ENCODE measurements at places on chromosomes 6 and 20.
A peak's percentile ranks its signal among the peaks of the same experiment; 100 is the strongest.

- no peak for DNase-seq
- H3K27ac ChIP-seq, result no peak overlapping the region
- H3K4me1 ChIP-seq, result no peaks in the 10 kb centered on the region
- no peaks in the 10 kb centered on the region for H3K36me3 ChIP-seq
Measured at GRCh38 chr20:22001886-22002285, 296.4 kb downstream of the PAX1 start.

- H3K4me1 ChIP-seq, result no peaks in the 10 kb centered on the region
- no peak overlapping the region for H3K4me3 ChIP-seq
- no peaks in the 10 kb centered on the region for H3K27me3 ChIP-seq
- H3K27ac ChIP-seq, result no peak overlapping the region
Measured at GRCh38 chr6:154894902-154895301, 100.2 kb upstream of the TIAM2 start.

GRCh38 chr6:90611543-90612312, 24.9 kb upstream of the MAP3K7 start:
- H3K27ac ChIP-seq, result no peak overlapping the region
- no peaks in the 10 kb centered on the region for H3K36me3 ChIP-seq
- peak overlapping the region; percentile 69 for H3K4me3 ChIP-seq
- H3K4me1 ChIP-seq, result no peaks in the 10 kb centered on the region
- no peak for DNase-seq
- H3K27me3 ChIP-seq, result no peaks in the 10 kb centered on the region

DNA sequence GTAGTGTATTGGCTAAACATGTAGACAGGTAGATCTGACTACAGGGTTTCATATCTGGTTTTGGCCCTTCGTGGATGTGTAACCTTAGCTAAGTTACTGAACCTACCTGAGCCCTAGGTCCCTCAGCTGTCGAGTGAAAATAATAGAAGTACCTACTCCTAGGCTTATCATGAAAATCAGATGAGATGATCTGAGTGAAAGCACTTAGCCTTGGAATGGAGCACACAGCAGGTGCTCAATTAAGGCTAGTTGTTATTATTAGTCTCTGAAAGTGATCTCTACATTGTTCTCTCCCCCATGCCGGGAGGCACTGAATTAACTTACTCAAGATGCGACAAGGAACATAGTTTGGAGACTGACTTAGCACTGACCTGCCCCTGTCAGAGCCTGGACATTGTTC, 174.7 kb upstream of the ZNF217 start:
- H3K4me1 ChIP-seq, result no peaks in the 10 kb centered on the region
- no peak overlapping the region for H3K4me3 ChIP-seq
- DNase-seq, result no peak
- no peaks in the 10 kb centered on the region for H3K27me3 ChIP-seq
- no peaks in the 10 kb centered on the region for H3K36me3 ChIP-seq

GRCh38 chr6:157631412-157631811, 191.6 kb upstream of the SNX9 start:
- no peak overlapping the region for H3K27ac ChIP-seq
- H3K36me3 ChIP-seq, result no peaks in the 10 kb centered on the region

- H3K4me1 ChIP-seq, result no peaks in the 10 kb centered on the region
- no peaks in the 10 kb centered on the region for H3K27me3 ChIP-seq
- H3K36me3 ChIP-seq, result no peaks in the 10 kb centered on the region
Measured at GRCh38 chr6:162711376-162711775, 16.2 kb downstream of the PRKN start.

DNA sequence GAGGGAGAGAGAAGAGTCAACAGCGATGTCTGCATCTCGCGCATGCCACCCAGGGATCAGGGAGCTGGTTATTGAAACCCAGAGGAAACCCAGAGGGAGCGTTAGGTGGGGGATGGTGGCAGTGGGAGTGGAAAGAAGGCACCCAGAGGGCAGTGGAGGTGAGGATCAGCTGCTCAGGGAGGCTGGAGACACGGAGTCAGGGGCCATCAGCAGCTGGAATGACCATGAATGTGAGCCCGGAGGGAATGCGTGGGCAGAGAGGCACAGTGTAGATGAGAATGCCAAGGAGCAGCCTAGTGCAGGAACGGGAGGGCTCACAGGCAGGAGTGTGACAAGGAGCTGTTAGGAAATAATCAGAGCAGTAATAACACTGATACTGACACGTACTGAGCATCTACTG, 36.2 kb downstream of the RSPO4 start:
- H3K27ac ChIP-seq, result no peak overlapping the region
- no peak for DNase-seq
- H3K27me3 ChIP-seq, result no peaks in the 10 kb centered on the region
- H3K4me1 ChIP-seq, result no peaks in the 10 kb centered on the region

DNA sequence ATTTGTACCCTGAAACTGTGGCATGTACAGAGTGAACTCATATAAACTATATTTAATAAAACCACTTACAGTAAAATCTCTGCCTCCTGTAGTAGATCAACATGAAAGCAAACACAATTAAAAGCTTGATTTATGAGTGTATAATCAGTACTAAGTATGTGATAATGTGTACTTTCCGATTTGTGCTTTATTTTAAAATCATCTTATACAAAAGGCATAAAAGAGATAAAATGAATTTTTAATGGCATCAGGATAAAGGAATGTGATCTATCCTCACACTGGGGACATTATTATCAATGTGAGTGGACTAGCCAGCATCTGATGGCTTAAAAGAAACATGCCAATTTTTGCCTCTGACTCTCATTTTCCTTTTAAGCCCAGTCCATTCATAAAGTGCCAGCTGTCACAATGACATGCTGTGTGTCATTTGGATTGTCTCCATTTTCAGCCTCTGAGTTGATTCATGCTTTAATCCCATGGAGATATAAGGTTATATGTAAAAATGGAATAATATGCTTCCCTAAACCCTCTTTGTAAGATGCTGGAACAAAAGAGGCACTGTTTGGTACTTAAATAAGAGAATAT, 831.6 kb upstream of the EYS start:
- no peak overlapping the region for H3K4me3 ChIP-seq
- DNase-seq, result no peak
- H3K4me1 ChIP-seq, result no peaks in the 10 kb centered on the region
- no peaks in the 10 kb centered on the region for H3K36me3 ChIP-seq
- H3K27ac ChIP-seq, result no peak overlapping the region

- H3K27me3 ChIP-seq, result no peaks in the 10 kb centered on the region
- no peaks in the 10 kb centered on the region for H3K36me3 ChIP-seq
- DNase-seq, result peak; percentile 87
- no peak overlapping the region for H3K27ac ChIP-seq
- peak overlapping the region; percentile 80 for H3K4me3 ChIP-seq
- no peaks in the 10 kb centered on the region for H3K4me1 ChIP-seq
Measured at GRCh38 chr20:35226884-35227681, 593 bp downstream of the MMP24 start.

DNA sequence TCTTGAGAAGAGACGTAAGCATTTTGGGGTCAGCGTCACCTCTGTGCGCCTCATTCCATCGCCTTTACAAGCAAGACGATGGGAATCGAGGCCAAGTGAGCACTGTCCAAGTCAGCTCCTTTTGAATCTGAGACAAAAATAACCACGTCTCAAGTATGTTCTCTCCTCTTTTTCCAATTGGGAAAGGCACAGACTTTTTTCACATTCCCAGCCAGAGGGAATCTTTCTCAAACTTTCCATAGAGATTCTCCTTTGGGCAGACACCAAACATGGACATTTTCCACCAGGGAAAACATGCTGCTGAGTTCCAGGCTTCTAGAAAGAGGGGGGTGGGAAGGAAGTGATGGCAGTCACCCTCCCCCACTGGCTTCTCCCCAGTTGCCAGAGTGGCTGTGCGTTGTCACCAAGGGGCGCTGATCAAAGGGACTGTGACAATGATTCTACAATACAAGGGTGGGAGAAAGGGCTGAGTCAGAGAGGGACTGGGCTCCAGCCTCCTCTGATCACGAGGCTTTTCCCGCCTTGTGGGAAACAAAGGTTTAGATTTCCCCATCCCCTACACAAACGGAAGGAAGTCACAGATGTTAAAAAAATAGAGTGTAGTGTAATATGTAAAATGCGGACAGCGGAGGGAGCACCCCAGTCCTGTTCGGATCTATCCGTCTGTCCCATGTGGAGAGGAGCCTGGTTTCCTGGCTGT, 281.9 kb upstream of the RNF24 start:
- H3K36me3 ChIP-seq, result no peaks in the 10 kb centered on the region
- no peaks in the 10 kb centered on the region for H3K4me1 ChIP-seq
- no peaks in the 10 kb centered on the region for H3K27me3 ChIP-seq
- no peak overlapping the region for H3K4me3 ChIP-seq
- peak overlapping the region; percentile 60 for H3K27ac ChIP-seq

DNA sequence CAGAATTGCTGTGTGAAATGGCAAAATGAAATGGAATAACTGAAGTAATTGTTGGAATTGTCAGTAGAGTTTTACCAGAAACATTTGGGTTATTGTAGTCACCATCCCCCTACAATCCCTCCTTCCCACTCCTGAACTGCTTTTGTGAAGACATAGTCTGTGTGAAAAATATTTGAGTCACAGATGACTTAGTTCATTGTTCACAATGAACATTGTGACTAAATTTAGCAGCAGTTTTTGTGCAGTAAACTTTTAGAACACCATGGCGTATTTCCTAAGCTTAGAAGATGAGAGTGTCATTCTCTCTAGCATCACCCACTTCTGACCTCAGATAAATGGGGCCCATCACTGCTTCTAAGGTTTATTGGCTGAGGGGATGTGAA, 11.0 kb downstream of the OTOR start:
- H3K27me3 ChIP-seq, result no peaks in the 10 kb centered on the region
- no peak for DNase-seq
- no peaks in the 10 kb centered on the region for H3K4me1 ChIP-seq
- H3K4me3 ChIP-seq, result no peak overlapping the region
- no peak overlapping the region for H3K27ac ChIP-seq
- H3K36me3 ChIP-seq, result no peaks in the 10 kb centered on the region

- H3K36me3 ChIP-seq, result no peaks in the 10 kb centered on the region
- no peaks in the 10 kb centered on the region for H3K27me3 ChIP-seq
- H3K27ac ChIP-seq, result no peak overlapping the region
- H3K4me3 ChIP-seq, result no peak overlapping the region
Measured at GRCh38 chr6:137763886-137764285, 103.2 kb upstream of the TNFAIP3 start.

DNA sequence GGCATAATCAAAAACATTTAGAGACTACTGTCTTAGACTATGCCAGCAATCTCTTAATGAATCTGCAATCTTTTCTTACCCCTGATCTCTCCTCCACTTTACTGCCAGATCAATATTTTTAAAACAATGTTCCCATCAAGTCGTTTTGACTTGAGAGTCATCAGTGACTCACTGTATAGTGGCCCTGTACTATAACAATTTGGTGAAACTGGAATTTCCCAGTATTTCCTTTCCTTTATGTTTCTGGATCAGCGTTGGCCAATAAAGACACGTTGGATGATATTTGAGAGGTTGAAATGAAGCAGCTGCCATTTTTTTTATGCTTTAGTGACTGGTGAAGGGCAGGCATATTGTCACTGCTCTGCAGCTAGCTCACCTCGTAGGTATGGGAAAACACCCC, 10.1 kb upstream of the SMIM13 start:
- H3K4me3 ChIP-seq, result no peak overlapping the region
- H3K27me3 ChIP-seq, result no peaks in the 10 kb centered on the region
- H3K4me1 ChIP-seq, result no peaks in the 10 kb centered on the region
- no peak overlapping the region for H3K27ac ChIP-seq
- H3K36me3 ChIP-seq, result no peaks in the 10 kb centered on the region

DNA sequence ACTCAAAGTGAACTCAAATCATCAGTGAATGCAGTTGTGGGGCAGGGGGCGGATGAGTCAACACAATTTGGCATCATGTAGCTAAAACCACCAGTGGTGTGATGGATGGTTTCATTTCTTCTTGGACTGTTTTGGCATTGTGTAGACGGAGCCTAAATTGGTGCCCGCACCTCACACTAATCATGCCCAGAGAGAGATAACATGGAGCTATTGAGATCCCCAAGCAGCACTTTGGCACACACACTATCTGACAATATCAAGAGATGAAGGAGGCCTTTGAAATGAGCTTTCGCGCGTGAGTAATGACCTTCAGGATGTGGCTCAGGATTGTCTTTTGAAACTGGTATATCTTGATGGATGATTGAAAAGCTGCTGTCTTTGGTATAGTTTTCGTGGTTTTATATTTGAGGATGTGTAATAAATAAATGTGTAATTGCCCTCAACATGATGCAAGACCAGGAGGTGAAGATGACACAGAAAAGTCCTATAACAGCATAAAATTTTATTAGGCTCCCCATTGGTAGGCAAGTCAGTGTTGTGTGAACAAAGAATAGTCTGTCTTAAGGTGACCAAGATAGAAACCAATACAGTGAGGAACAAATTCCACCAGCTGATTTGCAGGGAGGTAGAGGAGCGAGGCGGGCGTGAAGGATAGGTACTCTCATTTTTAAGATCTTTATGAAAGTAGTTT, 174.2 kb downstream of the TSHZ2 start:
- no peak overlapping the region for H3K4me3 ChIP-seq
- no peak overlapping the region for H3K27ac ChIP-seq
- DNase-seq, result no peak
- no peaks in the 10 kb centered on the region for H3K27me3 ChIP-seq
- H3K36me3 ChIP-seq, result no peaks in the 10 kb centered on the region

GRCh38 chr20:59525500-59526241, 78.7 kb upstream of the PHACTR3 start:
- H3K27ac ChIP-seq, result no peak overlapping the region
- H3K4me1 ChIP-seq, result no peaks in the 10 kb centered on the region
- no peaks in the 10 kb centered on the region for H3K27me3 ChIP-seq
- H3K4me3 ChIP-seq, result no peak overlapping the region

- no peaks in the 10 kb centered on the region for H3K4me1 ChIP-seq
- H3K36me3 ChIP-seq, result no peaks in the 10 kb centered on the region
- no peaks in the 10 kb centered on the region for H3K27me3 ChIP-seq
- H3K4me3 ChIP-seq, result no peak overlapping the region
- peak overlapping the region; percentile 67 for H3K27ac ChIP-seq
Measured at GRCh38 chr20:23257106-23257761, 93.4 kb upstream of the NXT1 start.

- no peak overlapping the region for H3K27ac ChIP-seq
- no peaks in the 10 kb centered on the region for H3K27me3 ChIP-seq
- H3K4me1 ChIP-seq, result no peaks in the 10 kb centered on the region
- no peak for DNase-seq
- H3K4me3 ChIP-seq, result no peak overlapping the region
Measured at GRCh38 chr6:138036111-138036510, 71.1 kb downstream of the PERP start.

GRCh38 chr6:46305833-46306232, 135.1 kb upstream of the ENPP5 start:
- H3K4me3 ChIP-seq, result no peak overlapping the region
- DNase-seq, result no peak
- no peak overlapping the region for H3K27ac ChIP-seq
- peaks cover 11% of the 10 kb centered on the region for H3K4me1 ChIP-seq
- H3K36me3 ChIP-seq, result peaks cover 5% of the 10 kb centered on the region

- no peak for DNase-seq
- no peaks in the 10 kb centered on the region for H3K27me3 ChIP-seq
- H3K27ac ChIP-seq, result no peak overlapping the region
- H3K4me1 ChIP-seq, result no peaks in the 10 kb centered on the region
- H3K4me3 ChIP-seq, result no peak overlapping the region
Measured at GRCh38 chr20:43252761-43253160, 63.1 kb upstream of the PTPRT start.

- no peaks in the 10 kb centered on the region for H3K4me1 ChIP-seq
- peak; percentile 92 for DNase-seq
- H3K27me3 ChIP-seq, result no peaks in the 10 kb centered on the region
- peaks cover 3% of the 10 kb centered on the region for H3K36me3 ChIP-seq
- H3K27ac ChIP-seq, result no peak within 1 kb of the TSS
Measured at GRCh38 chr6:43509984-43510826, at the start of gene LRRC73. LRRC73 (minus strand) TSS chr6:43510346; CDS start chr6:43509785, 561 bp downstream.

- no peak overlapping the region for H3K4me3 ChIP-seq
- H3K4me1 ChIP-seq, result no peaks in the 10 kb centered on the region
- H3K27ac ChIP-seq, result no peak overlapping the region
- DNase-seq, result no peak
Measured at GRCh38 chr20:60206259-60206658, 248.0 kb downstream of the CDH26 start.

Data from aorta (tissue), 5 donors.